ENCODE measurements at places on chromosomes 11 and 22.
A peak's percentile ranks its signal among the peaks of the same experiment; 100 is the strongest.

DNA sequence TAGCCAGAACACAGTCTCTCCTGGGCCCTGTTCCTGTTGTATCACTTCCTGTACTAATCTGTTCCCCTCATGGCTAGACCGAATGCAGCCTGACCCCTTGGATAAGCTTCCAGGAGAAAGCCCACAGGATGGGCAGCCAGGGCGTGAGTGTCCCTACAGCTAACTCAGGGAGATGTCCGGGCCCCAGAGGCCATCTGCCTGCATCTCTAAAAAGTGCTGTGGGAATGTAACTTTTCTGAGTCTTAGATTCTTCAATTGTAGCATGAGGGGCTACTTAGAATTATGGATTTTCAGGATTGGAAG, 7.7 kb upstream of the MALAT1 start:
- DNase-seq: no peak

GRCh38 chr11:120329556-120329955, 4.5 kb downstream of the TLCD5 start:
- no peak for DNase-seq

- no peak for DNase-seq
Observed at GRCh38 chr11:42773729-42774128, 538.1 kb upstream of the API5 start.

GRCh38 chr11:123386796-123387510, 43.1 kb upstream of the GRAMD1B start:
- peak; percentile 21 for DNase-seq

DNA sequence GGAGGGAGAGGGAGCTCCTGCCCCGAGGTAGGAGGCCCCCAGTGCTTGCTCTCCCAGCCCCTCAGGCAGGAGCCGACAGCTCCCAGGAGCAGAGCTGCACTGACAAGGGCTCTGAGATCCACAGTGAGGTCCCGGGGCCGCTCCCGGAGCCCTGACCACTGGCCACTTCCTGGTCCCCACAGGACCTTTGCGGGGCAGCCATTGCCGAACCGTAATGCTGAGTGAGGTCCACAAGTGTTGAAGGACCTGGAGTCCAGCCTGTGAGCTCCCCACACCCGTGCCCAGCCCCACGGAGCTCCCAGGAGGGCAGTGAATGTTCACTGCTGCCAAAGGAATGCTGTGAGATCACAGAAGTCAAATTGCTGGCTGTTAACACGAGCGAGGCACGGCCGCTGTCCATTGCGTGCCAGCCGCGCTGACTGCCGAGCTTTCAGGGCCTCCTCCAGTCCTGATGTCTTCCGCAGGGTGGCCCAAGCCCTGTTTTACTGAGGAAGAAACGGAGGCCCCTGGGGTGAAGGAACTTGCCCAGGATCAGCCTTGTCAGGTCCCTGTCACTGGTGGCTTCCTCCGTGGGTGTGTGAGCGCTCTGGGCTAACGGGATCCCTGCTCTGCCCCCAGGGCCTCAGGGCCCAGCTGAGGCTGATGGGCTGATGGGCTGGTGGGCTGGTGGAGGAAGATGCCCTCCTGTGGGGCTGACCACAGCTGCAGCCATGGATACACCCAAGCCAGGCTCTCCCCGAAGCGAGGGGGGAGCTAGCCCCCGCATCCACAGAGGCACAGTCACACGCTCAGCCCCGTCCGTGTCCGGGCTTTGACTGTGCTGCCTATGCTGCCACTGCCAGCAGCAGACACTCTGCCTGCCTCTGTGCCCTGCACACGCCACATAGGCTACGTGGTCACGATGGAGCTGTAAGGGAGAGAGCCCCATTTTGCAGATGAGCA, 70.8 kb downstream of the WNT7B start:
- no peak for DNase-seq

DNA sequence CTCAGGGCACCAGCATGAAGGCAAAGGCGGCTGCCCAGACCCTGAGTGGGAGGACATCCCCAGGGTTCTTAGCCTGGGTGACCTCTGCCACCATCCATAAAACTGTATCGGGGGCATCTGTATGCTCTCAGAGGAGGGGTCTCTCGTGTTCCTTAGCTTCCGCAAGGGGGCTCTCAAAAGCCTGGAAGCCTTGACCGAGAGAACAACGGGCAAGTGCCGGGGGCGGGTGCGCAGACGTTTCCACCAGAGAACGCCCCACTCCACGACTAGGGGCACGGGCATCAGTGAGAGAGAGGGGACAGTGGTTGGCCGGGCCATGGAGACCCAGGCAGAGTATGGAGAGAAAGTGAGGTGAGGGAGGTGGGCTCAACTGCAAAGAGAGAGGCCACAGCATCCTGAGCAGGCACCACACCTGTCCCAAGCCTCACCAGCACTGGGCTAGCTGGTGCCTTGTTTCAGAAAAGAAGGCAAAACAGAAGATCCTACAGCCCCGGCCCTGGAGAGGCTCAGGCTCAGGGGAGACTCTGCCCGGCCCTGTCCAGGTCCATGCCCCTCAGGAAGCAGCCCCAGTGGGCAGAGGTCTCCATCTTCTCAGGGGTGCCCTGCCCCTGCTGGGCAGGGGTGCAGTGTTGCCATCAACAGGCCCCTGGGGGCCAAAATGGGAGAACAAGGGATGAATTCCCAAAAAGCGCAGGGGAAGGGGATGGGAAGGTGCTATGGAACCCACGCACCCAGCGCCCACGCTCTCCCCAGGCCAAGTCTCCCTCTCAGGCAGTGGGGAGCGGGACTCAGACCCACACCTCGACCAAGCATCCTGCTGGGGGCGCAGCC, 5.9 kb downstream of the TSPAN32 start:
- DNase-seq: no peak

DNA sequence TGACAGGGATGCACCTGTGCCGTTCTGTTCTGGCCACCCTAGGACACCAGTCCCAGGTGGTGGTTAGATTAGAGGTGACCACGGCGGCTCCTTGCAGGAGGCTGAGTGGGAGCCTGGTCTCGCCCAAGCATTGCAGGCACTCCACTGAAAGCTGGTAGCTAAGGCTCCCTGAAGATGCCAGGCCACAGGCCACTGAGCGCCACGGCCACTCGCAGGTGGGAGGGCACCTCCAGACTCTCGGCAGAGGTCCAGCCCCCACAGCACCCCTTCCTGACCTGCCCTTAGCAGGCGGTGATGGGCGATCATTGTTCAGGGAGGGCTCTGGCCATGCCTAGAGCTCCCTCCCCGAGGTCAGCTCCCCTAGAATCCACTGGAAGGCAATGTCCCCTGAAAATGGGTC, 1270.2 kb downstream of the BRD1 start:
- no peak for DNase-seq

DNA sequence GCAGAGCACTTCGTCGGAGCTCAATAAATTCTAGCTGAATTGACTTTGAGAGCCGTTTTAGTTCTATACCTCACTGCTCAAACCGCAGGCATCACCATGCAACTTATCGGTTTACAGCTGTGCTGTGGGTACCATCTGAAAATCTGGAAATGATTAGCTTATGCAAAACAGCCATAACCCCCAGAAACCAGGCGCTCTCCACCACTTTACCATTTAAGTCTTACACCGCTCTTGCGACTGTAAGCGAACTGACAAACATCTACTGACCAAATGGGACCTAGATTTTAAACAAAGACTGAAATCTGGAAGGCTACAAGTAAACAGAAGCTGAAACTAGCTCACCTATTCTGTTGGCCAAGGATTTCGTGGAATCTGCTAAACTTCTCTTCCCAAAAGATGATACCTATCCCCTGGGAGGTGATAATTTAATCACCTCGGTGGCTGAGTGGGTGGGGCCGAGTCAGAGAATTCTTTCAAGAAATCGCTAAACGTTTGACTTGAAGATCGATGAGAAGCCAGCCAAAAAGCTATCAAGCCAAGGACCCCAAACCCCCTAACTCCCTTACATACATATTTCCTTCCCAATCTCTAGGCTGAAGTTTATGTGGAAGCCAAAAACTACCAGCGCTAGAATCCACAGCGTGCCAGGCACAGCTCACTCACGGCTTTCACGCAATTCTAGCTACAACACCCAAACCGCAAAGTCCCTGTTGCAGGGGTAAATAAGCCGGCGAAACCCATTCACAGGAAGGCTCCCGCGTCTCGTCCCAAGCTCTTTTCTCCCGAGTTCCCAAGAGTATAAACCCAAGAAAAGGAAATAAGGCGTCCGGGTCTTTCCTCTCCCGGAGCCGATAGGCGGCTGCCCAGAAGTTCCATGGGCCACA, 644 bp downstream of the SPTY2D1 start:
- DNase-seq: peak; percentile 9

- no peak for DNase-seq
Observed at GRCh38 chr11:44256673-44257291, 53.2 kb downstream of the ALX4 start.

Measured in mammary epithelial cell (primary cell).